ENCODE measurements at places on chromosomes 6 and 20.

GRCh38 chr6:132865829-132866228, 51.5 kb downstream of the RPS12 start:
- DNase-seq = no peak

GRCh38 chr20:6696001-6696400, 71.5 kb upstream of the BMP2 start:
- DNase-seq = no peak

- DNase-seq = no peak
These were observed 1.4 kb upstream of the FILIP1 start for GRCh38 chr6:75495011-75495410.

DNA sequence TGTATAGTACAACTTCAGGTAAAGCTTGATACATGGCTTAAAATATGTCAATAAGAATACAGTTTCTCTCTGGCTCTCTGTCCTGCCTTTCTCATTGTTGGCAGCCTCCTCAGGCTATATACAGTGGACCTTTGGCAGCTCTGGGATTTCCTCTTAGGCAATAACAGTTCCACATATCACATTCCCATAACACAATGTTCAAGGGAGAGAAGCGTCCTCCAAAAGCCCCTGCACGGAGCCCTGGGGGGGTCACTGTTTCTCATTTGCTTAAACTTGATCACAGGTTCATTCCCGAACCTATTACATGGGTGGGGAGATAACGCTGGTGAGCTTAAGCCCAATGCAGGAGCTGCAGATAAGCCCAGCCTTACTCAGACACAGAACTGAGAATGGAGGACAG, 4.4 kb upstream of the FLRT3 start:
- DNase-seq = no peak

DNA sequence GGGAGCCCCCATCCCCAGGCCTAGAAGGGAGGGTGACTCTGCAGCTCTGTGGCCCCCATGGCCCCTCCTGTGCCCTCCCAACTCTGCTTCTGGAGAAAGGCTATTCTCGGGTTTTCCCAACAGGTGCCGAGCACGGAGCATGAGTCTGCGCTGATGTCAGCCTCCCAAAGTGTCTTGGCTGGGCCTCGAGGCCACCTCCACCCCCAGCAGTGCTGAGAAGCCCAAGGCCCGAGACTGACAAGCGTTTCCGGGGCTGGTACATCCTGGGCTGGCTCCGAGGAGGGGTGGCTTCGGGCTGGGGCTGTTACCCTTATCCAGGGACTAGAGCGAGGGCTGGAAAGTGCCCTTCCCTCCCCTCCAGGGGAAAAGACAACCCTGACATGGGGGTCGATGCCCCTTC, 60.2 kb upstream of the GATA5 start:
- no peak for DNase-seq

DNA sequence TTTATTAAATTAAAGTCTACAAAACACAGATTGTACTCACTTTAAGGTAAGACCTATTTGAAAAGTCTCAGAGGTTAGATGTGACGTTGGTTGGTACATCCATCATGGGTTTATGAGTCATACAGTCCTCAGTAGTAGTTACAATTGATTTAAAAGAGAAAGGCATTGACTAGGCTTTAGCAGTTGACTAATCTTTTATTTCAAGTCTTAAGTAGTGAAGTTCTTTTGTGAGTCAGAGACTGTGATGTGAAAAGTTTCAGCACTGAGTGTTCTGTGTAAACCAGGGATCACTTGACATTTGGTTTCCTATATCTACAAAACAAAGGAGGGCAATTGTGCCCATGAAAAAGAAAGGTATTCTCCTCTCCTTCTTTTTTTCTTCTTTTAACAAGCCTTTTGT, 221.3 kb downstream of the GRIK2 start:
- no peak for DNase-seq

GRCh38 chr20:31560094-31560745, 44.9 kb upstream of the ID1 start:
- peak; percentile 87 for DNase-seq

DNA sequence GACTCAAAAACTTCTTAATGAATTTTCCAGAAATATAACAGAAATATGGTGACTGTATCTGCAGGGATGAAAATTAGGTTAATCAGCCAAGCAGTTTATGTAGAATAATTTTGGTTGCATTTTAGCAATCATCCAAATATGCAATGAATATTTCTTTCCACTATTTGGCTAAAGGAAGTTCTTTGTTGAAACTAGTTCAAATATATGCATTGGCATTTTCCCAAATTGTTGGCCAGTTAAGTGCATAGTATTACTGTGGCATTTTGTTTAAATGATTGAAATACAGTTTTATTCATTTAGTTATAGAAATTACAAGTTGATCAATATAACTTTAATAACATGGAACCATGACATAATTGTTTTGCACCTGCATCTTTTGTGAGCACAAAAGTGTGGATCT, 115.5 kb downstream of the DOK5 start:
- DNase-seq = no peak

GRCh38 chr6:33433001-33433543, 13.2 kb downstream of the SYNGAP1 start:
- no peak for DNase-seq

DNA sequence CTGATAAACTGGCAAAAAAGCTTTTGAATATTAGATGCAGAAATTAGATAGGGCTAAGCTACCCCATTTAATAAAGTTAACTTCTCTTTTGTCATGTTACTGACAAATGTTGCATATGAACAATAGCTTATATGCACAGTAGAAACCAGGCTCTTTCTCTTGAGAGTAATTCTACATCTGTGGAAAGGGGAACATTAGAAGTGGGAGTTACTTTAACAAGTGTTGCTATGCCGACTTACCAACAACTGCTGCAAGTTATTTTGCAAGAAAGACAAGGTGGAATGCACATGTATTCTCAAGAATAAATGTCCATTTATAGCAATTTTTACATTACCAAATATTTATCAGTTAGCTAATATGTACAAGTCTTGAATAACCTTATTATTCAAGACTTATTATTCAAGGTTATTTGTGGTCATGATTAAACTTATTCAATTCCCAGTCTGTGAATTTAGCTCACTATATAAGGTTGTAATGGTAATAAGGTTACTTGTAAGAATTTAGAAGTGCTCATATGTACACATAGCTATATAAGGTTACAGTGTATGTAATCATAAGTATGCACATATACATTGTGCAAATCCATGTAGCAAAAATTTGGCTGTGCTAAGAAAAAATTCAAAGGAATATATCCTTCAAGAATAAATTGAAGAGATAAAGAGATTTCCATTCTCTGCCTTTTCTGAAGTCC, 38.3 kb downstream of the ADGRG6 start:
- no peak for DNase-seq

DNA sequence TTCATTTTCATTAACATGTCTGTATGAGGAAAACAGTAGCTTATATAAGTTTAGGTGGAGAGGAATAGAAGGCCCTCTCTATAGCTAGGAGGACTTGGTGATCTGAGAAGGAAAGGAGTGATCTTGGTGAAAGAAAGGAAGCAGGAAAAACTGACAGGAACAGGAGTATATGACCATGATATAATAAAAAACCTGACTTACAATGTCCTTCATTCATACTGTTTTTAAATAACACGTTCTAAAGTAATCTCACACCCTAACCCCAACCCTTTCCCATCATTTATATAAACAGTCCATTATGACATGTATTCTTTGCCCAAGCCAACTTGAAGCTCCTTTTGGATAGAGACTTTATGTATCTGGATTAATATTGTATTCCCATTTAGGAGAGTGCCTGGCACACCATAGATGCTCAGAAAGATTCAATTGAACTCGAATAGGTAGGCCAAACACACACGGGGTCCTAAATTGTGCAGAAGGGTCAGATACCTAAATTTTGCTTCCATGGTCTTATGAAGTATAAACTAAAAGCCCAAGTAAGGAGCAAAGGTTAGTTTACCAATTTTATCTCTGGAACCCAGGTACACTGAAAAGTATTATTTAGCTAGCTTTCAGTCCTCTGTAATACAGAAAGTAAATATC, 75.9 kb downstream of the OR2B2 start:
- no peak for DNase-seq

DNA sequence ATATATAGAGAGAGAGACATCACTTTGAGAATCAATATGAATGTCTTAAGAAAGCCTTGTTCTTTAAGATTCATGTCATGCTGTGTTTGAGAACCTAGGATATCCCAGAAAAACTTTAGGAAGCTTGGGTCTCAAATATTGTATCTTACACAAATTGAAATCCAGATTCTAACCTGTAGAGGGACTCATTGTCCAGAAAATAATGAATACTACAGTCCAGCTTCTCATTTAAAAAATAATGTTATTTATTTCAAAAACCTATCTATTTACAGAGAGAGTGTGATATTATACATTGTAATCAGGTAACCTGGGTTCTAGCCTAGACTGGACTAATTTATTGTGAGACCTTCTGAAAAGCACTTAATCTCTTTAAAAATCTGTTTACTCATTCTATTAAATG, 4.2 kb downstream of the RFX6 start:
- DNase-seq = no peak

DNA sequence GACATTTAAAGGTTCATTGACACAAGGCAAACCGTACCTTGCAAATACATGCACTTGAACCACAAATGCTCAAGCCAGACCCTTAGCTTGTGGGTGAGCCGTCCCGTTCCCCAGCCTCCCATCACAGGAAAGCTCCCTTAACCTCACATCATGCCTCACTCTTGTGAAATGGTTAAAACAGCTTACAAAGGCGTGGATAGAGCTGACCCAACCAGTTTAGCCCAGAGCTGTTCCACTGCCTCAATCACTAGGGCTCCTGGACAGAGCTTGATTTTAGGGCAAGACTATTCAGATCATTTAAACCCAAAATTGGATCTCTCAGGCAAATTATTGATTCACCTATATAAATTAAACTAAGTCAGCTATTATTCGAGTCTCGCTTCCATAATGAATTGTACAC, 229.6 kb upstream of the TAB2 start:
- no peak for DNase-seq

- DNase-seq = no peak
These were observed 118.4 kb downstream of the BTBD3 start for GRCh38 chr20:12036142-12036541.

DNA sequence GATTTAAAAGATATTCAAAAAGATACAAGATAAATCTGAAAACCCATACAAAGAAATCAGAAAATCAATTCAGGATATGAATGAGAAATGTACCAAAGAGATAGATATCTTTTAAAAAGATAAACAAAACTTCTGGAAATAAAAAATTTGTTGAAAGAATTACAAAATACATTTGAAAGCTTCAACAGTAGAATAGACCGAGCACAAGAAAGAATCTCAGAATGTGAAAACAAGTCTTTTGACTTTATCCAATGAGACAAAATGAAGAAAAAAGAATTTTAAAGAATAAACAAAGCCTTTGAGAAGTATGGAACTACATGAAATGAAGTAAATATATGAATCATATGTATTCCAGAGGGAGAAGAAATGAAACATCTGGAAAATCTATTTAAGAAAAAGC, 1011.0 kb downstream of the EYS start:
- no peak for DNase-seq

DNA sequence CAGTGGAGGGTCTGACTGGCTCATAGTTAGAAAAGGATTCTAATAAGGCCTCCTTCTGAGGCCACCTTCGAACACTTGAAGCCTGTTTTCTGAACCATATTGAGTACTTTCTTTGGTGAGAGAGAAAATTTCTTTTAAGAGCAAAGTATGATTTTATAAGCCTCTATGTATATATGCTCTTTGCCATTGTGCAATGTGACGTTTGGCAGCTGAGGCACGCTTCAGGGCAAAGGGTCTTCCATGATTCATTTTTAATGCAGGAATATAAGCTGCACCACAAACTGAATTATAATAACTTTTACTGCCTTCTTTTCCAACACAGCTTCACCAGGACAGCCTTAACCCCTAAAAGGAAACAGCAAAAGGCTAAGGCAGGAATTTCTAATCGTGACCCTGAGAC, 154.4 kb downstream of the TTLL2 start:
- DNase-seq = no peak

GRCh38 chr20:43942667-43943285, 28.1 kb downstream of the TOX2 start:
- no peak for DNase-seq

GRCh38 chr6:154276810-154277628, 79.6 kb downstream of the IPCEF1 start:
- no peak for DNase-seq

GRCh38 chr6:51387907-51388306, 569.2 kb downstream of the TFAP2B start:
- DNase-seq = no peak

DNA sequence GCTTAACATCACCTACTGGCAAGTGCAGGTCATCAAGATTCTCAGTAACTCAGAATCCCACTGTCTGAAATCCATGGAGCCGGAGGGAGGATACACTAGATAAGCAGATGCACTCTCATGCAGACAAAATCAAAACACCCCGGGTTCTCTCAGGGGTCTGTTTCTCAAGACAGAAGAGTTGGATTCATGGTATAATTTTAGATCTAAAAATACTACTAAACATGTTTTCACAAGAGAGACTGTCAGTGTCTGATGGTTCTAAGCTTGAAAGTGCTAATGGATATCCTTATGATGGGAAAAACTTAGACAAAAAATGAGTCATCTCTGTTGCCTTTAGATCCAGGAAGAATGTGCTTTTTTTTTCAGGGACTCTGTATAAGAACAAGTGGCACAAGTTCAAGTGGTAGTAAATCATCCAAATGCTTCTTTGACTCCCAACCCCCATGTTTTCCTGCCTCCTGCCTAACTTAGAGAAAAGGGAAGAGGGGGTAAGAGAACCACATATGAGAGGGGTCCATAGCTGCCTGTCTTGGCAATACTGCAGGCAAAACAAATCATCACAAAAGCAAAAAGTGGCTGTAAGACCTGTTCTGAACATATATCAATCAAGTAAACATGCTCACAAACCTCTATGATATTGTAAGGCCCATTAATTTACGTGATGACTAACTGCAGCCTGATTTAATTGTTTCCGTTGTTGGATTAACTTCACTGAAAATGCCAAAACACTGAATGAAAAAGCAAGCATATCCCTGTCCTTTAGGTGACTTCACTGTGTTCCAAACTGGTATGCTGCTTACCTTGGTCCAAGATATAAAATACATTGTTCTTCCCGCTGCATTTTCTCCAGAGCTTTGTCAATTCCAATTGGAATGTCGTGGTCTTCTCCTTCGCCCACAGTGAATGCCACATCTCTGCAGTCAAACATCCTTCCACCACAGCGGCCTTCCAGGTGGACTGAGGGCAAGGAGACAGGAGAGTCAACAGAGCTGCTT, 84.0 kb upstream of the TULP1 start:
- no peak for DNase-seq

GRCh38 chr20:53809728-53810365, 216.2 kb upstream of the ZNF217 start:
- DNase-seq = no peak

- no peak for DNase-seq
These were observed 16.1 kb downstream of the TENT5A start for GRCh38 chr6:81736428-81736827.

DNA sequence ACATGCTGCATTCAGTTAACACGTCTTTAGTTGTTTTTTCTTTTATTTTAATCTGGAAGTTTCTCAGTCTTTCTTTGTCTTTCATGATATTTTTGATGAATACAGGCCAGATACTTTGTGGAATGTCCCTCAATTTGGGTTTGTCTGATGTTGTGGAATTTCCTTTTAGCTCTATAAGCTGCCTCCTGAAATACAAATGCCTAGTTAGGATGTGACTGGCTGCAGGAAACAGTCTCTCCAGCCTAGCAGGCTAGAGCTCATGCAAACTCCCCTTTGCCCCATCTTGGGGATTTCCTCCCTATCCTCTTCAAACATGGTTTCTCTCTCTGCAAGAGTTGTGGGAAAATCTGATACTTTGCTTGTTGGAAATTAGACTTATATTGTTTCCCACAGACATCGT, 89.3 kb upstream of the JAG1 start:
- DNase-seq = no peak

- no peak for DNase-seq
These were observed 25.3 kb downstream of the GMDS start for GRCh38 chr6:2220154-2220553.

GRCh38 chr20:62935204-62935967, 2.6 kb upstream of the GID8 start:
- no peak for DNase-seq
